Ecto neural progenitor cell (in vitro differentiated cells): ENCODE measurements at places on chromosomes 11 and 22.

GRCh38 chr22:22171357-22172218 is 73.0 kb upstream of the VPREB1 start:
- no peak for DNase-seq

GRCh38 chr11:124760205-124760652 is 1.9 kb downstream of the ESAM start:
- peak; percentile 56 for DNase-seq

- peak; percentile 92 for DNase-seq
These were observed 147.3 kb downstream of the FEZ1 start for GRCh38 chr11:125348674-125349309.

- DNase-seq, result no peak
These were observed 20.3 kb upstream of the ZC3H12C start for GRCh38 chr11:110072930-110073329.

DNA sequence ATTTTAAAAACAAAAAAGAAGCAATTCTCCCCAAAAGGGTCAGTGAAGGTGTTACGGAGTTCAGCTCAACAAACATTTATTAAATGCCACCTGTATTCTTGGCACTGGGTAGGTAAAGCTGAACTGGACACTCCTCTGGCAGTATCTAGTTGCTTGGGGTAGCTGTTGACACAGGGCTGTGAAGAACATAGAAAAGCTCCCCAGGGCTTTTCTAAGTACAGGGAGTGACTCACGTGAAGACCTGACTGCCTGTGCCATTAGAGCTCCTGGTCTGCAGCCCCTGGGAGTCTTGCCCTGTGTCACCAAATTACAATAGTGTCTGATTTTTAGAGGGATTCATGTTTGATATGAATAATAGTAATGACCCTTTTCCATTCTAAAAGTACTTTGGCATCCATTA is 43.6 kb downstream of the COA4 start:
- DNase-seq, result no peak

DNA sequence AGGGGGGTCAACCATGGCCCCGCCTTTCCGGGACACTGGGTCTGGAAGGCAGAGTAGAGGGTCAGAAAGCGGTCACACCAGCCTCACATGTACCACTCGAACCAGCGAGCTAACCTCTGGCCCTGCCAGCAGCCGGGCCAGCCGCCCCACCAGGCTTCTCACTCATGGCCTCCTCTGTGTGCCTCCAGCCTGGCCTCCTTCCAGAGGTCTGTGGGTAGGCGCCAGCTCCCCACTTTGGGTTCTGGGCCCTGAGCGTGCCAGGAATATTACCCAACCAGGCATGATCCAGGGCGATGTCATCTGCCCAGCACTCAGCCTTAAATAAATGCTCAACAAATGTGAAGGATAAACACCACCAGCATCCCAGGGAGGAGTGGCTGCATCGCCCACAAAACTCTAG is 5.8 kb downstream of the SCUBE1 start:
- DNase-seq, result no peak

GRCh38 chr11:66720223-66720898 is 8.7 kb downstream of the SPTBN2 start:
- DNase-seq, result peak; percentile 71

GRCh38 chr11:104003491-104003890 is 32.9 kb upstream of the DDI1 start:
- DNase-seq, result no peak

DNA sequence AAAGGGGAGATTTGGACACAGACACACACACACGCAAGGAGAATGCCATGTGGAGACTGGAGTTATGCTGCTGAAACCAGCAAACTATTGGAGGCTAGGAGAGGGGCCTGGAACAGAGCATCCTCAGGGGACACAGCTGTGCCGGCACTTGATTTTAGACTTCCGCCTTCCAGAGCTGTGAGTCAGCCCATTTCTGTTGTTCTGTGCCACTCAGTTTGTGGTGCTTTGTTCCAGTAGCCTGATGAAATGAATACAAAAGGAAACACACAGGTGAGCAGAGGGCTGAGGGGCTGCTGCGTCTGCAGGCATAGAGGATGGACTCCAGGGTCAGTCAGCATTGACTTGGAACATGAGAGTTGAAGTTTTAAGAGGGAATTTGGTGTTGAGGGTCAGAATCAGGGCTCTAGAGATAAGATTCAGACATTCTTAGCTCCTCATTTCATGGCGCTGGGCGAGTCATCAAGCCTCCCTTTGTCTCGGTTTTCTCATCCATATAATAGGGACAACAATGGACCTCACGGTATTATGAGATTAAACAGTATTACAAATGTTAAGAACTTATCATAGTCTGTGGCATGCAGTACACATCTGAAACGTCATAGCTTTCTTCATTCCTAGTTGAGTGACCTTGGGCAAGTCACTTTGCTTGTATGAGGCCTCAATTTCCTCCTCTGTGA is 191.0 kb downstream of the MIAT start:
- DNase-seq, result peak; percentile 21

DNA sequence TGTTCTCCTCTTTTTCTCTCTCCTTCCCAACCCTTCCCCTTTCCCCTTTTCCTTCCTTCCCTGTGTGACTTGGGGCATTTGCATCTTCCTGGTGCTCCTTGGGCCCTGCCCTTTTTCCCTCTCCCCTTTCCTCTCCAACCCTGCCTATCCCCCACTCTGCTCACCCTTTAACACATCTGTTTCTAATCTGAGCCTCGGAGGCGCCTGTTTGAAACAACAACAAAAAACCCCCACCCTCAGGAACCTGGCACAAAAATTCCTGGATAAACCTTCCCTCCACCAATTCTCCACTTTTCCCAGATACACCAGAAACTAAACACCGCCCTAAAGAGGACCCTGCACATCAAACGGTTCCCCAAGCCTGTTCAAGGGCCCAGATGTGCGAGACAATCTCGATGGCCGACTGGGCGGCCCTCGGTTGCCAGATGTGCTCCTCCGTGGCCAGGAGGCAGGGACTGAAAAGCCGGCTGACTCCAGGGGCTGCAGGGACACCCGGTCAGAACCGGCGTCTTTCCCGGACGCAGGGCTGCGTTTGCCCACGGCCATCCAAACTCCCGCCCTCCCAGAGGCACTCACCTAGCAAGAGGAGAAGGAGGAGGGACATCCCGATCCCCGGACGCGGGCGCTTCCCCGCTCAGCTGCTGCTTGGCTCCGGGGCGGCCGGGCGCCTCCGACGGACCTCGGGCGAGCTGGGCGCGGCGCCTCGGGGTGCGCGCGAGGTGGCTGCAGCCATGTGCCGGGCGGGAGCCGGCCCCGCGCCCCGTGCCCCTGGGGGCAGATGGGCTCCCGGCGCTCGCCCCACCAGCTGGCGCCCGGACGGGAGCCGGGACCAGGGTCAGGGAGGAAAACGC is 486 bp downstream of the CLMP start:
- DNase-seq, result peak; percentile 80

GRCh38 chr22:37330200-37331033 is 48.1 kb downstream of the CYTH4 start:
- DNase-seq, result peak; percentile 94

DNA sequence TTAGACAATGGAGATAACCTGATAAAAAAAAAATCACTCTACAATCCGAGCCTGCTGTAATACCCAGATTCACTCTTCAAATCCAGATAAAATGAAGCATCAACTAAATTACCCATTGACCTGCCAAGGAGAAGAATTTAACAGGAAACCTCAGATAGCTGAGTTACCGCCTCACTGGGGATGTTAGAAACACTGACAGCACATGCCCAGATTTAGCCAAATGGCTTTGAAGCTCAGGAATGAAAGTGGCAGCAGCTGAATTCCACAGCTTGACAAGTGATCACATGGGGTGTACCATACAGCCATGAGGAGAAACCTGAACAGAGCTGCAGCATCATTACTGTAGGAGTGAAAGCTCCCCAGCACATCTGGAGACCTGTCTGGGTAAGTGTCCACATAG is 807.6 kb downstream of the DLG2 start:
- no peak for DNase-seq

DNA sequence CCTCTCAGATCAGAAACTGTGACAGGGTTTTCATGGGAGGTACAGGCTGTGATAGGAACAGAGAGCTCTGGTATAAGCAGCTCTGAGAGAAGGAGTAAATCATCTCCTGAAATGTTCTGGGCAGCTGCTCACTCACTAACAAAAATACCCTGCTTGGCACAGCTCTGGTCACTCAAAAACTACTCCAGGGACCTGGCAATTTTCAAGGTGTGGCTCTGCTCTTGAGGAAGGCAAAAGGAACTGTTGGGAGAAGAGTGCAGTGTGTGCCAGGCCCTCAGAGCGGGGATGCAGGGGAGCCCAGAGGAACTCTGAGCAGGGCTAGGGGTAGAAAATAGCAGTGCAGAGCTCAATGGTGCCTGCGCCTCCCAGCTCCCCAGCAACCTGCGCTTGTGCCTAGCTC is 180.5 kb upstream of the ZBED5 start:
- no peak for DNase-seq

- DNase-seq, result no peak
These were observed 2.0 kb downstream of the ATXN10 start for GRCh38 chr22:45673482-45674175.

DNA sequence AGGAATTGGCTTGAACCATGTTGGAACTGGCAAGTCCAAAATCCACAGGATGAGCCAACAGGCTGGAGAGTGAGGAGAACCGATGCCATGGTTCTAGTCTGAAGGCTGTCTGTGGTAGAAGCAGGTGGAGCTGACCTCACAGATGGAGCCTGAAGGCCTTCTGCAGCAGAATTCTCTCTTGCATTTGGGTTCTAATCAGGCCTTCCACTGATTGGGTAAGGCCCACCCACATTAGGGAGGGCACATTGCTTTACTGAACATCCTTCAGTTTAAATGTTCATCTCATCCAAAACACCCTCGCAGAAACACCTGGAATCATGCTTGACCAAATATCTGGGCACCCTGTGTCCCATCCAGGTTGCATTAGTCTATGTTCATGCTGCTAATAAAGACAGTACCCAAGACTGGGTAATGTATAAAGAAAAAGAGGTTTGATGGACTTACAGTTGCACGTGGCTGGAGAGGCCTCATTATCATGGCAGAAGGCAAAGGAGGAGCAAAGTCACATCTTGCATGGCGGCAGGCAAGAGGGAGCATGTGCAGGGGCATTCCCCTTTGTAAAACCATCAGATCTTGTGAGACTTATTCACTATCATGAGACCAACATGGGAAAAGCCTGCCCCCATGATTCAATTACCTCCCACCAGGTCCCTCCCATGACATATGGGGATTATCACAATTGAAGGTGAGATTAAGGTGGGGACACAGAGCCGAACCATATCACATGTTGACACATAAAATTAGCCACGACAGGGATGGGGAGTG is 15.9 kb downstream of the SMIM38 start:
- DNase-seq, result no peak

DNA sequence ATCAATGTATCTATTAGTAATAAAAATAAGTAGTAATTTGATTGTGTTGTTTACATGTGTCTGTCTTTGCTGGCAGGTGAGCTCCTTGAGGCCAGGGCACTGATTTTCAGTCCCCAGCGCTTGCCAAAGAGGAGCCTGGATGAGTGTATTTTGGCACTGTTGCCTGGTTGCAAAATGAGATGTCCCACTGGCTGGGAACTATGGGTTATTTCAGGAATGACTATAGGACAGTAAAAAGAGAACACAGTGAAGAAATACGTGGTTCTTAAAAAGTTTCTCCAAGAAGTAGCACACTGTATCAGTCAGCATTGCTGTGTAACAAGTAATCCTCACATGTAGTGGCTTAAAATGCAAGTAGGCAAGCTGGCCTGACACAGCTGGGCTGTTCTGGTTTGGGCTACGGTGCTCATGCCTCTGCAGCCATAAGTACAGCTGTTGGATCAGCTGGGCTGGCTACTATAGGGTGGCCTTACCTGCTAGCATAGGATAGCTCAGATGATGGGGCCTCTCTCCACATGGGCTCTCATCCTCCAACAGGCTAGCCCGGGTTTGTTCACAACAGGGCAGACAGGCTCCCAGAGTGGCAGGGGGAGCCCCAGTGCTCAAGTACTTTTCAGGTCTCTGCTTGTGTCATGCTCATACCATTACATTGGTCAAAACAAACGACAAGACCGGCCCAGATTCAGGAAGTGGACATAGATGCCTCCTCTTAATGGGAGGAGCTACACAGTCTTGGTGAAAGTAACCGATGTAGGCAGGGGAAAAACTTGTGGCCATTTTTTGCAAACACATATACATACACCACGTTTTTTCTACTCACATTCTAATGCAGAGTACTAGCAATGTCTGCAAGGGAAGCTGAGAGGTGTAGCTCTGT is 399.1 kb downstream of the LARGE1 start:
- DNase-seq, result no peak

GRCh38 chr22:31586137-31586920 is 75.7 kb downstream of the PISD start:
- no peak for DNase-seq

GRCh38 chr11:133081730-133082452 is 450.4 kb downstream of the OPCML start:
- no peak for DNase-seq

DNA sequence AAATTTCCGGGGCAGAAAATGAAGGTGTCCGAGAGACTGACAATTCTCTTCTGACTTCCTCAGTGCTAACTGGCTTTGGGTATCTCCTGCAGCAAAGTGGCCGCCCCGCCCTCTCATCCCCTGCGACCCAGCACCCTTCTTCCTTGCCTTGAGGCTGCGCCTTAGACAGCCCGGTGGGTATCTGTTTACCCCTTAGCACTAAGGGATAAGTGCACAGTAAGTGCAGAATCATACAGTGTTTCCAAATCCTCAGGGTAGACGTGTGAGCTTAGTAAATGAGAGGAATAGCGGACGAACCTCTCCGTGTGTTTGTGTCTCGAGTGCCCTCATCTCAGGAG is 368 bp upstream of the CHORDC1 start:
- DNase-seq, result no peak

DNA sequence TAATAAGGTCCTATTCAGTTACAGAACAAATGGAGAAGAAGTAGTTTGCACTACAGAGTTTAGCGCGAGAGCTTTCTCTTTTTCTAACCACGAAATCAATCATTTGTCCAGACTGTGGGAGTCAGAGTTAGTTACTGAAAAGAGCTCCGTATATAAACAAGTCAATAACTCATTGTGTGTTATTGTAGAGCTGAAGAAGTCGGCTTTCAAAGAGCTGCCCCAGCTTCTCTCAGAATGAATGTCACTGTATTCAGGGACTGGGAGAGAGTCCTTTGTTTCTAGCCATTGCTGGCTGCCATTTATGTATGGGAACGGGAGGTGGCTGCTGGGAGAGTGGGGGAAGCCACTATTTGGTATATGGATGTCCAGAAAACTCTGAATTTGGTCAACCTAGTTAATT is 227.8 kb downstream of the DCDC1 start:
- no peak for DNase-seq

- no peak for DNase-seq
These were observed 391.1 kb downstream of the TENM4 start for GRCh38 chr11:79049741-79050179.

GRCh38 chr22:20811171-20811570 is 37.3 kb downstream of the SERPIND1 start:
- no peak for DNase-seq

GRCh38 chr11:9037963-9038362 is 34.2 kb upstream of the NRIP3 start:
- DNase-seq, result no peak

DNA sequence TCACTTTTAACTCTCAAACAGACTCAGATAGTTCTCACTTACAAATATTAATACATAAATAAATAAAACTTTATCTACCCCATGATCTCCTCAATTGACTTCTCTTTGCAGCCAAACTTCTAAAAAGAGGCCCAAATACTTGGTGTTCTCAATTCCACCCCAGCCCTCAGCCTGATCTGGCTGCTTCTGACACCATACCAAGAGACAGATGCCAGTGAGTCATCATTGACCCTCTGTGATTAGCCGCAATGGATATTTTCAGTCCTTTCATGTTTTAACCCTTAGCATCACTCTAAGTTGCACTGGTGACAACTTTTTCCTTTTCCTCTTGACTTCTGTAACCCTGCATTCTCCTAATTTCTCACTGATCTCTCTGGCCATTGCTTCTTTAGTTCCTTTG is 184.1 kb upstream of the ARHGAP20 start:
- no peak for DNase-seq
